ENCODE measurements at places on chromosomes 6 and 20. TPM values are rescaled to one million over a fixed set of nuclear protein-coding genes. Genes with fewer than 3 reads are reported as not detected.

Gene TBXT
- not detected for total RNA-seq

Gene OR10C1
- not detected for total RNA-seq

Gene PGC
- total RNA-seq = not detected

Gene DNAH8
- total RNA-seq = not detected

Gene JPH2
- 52.0 TPM for total RNA-seq

Gene BIRC7
- not detected for total RNA-seq

Gene NMBR
- not detected for total RNA-seq

Gene HM13
- 34.8 TPM for total RNA-seq

Gene FAM184A
- total RNA-seq = 5.4 TPM

Gene APOM
- total RNA-seq = 3.6 TPM

DNA sequence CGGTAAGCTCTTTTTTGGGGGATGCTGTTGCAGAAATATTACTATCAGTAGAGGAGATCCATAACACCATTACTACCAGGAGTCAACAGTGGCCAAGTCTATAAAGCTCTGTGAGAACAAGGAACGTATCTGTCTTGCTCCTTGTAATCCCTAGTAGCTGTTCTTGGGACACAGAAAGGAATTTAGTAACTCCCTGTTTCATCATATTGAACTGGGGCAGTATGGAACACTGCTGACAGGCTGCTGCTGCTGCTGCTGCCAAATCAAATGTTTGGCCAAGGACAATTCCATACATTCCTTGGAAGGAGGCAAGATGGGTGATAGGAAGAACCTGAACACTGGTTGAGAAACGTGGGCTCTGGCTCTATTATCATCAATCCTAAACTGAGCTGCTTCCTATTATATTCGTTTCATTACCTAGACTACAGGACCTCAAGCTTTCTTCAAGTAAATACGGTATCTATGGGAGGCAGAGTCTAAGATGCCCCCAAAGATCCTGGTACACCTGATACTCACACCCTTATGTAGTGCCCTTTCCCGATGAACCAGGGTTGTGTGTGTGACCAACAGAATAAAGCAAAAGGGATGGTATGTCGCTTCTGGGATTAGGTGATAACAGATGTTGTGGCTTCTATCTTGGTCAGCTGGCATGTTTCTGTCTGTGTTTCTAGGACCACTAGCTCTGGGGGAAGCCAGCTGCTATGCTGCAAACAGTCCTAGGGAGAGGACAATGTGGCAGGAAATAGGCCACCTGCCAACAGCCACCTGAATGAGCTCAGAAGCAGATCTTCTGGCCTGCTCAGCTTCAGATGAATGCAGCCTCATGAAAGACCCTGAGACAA is 39.5 kb downstream of the ELOVL5 start:
- DNase-seq = no peak

DNA sequence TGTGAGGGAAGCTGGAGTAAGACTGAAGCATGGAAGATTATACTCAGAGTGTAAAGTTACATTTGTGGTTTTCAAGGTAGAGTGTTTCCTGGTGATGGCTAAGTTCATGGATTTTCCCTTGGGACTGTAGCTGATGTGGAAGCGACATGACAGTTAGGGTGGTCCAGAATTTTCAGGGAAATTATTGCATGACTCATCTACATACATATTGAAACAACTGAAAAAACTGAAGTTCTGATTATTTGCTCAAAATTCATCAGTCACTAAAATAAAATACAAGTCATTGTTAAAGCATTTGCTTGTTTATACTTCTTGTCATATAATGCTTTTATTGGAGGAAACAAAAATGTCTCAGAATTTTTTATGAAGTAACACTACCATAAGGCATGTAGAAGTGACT is 700.0 kb downstream of the RFPL4B start:
- no peak for DNase-seq

DNA sequence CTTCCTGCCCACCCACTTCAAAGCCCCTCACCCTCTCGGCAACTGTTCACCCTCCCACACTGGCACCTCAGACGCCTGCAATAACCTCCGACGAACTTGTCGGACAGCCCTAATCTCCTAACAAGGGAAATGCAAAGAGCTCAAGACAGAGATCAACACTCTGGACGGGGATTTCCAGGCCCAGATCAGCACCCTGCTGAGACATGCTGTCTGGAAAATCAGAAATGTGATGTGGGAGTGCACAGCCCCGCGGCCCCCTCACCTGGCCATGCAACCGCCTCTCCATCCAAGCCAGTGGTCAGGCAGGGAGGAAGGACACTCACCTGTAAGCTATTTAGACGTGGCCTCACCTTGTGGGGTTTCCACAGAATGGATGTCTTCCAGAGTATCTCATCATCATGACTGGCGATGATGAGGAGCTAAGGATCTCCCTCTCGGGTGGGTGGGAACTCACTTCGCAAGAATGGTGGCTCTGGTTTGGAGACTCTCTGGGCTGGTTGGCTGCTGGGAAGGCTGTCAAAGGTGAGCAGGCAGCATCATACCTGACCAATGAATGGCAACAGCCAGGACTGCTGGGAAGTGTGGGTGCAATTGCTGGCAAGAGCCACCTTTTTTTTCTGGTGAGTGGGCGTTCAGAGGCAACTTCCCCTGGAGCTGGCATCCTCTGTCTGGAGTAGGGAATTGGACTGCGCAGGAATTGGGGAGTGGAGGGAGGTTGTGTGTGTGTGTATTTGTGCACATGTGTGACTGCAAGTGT is 28.1 kb upstream of the ADTRP start:
- no peak for DNase-seq

DNA sequence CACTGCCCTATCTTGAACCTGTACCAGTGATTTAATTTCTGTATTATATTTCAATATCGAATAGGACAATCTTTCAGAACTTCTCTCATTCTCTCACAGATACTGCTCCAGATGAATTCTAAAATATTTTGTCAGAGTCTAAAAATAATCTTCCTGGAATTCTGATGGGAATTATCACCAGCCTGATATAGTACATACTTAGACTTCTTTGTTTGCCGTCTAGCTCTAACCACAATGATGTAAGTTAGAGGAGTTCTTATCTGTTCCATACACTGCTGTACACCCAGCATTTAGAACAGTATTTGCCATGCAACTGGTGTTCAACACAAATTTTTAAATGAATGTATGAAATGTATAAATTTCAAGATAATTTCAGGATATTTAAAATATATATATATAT is 1.3 kb upstream of the HUS1B start:
- no peak for DNase-seq

DNA sequence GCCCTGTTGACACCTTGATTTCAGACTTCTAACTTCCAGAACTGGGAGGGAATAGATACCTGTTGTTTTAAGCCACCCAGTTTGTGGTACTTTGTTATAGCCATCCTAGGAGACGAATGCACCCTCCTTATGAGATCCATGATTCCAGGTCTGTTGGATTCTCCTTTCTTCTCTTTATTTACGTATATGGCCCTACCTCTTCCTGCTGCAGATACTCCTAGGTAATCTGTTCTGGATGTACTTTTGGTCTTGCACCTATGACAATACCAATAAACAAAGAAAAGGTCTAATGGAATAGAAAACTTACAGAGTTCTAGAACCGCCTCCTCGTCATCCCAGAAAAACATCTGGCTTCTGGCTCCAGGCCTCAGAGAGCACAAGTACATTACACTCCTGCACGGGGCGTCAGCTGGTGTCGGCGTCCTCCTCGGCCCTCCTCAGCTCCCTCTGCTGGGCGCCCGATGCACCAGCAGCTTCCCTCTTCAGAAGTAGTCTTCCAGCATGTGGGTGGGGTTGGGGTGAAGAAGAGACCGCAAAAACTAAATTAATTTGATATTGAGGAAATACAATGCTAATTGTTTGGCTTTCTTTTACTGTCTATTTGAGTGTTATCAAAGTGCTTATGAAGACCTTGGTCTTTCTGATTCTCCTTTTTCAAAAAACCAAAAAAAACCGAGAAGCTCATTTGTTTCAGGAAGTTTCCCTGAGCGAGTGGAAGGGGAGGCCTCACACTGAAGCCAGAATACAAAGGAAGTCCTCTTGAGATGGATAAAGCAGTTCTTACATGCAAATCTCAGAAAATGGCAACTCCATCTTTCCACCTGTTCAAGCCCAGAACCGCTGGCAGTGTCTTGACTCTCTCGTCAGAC is 9.7 kb upstream of the ATXN1 start:
- DNase-seq = peak; percentile 92

GRCh38 chr6:108222504-108222903 is 38.3 kb downstream of the SNX3 start:
- no peak for DNase-seq

DNA sequence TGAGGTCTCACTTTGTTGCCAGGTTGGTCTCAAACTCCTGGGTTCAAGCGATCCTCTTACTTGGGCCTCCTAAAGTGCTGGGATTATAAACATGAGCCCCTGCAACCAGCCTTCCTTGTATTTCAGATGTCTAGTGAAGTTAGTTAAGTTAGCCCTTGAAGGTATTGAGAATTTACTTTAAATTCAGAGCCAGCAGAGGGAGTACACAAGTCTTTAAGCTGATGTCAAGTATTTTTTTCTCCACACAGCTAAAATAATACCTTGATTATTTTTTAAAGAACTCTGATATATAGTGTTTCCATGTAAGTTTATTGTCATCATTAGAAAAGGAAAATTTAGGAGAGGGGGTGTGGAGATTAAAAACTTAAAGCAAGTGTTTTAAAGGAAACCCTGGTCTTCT is 9.8 kb downstream of the FOXO3 start:
- no peak for DNase-seq

GRCh38 chr6:82909551-82909950 is 156.1 kb downstream of the UBE3D start:
- DNase-seq = no peak

DNA sequence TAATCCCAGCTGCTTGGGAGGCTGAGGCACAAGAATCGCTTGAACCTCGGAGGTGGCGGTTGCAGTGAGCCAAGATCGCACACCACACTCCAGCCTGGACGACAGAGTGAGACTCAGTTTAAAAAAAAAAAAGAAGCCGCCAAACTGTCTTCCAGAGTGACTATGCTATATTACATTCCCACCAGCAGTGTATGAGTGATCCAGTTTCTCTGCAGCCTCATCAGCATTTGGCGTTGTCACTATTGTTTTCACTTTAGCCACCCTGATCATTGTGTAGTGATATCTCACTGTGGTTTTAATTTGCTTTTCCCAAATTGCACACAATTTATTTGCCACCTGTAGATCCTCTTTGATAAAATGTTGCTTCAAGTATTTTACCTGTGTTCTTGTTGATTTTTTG is 6.0 kb upstream of the AKAP12 start:
- DNase-seq = no peak

DNA sequence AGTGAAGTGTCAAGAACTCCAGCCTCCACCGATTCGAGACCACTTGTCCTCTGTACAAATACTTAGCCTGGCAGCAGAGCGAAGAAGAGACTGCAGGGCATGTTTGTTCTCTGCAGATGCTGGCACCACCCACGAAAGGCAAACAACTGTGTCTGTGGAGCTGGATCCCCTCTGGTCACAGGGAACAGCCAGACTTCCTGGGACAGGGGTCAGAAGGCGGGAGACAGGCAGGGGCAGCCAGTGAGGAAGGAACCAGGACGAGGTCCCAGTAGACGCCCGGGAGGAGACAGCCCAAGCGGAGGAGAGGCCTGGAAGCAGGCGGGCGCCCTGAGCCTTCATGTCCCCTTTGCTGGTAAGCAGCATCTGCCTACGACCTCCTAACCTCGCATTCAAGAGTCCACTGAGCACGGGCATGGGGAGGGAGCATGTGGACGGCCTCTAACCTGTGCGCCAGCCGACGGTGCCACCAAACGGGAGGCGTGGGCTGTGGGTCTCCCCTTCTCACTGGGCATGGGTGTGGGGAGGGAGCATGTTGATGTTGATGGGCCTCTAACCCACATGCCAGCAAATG is 265.5 kb downstream of the DLL1 start:
- DNase-seq = peak; percentile 67

DNA sequence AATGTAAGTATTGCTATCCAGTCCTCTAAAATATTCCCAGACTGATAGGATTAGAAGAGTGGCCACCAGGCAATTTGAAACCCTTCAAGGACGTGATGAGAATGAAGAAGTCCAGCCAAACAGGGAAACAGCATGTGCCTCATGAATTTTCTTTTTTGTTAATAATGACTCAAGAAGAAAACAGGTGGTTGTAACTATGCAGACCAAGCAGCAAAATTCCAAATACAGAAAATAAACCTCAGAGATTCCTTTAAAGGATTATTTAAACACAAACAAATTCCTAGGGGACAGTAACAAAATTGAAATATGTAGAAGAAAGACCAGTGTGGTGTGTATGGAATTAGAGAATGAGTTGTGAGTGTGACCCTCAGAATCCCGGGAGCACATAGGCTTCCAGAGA is 239.2 kb downstream of the KCNQ5 start:
- no peak for DNase-seq

DNA sequence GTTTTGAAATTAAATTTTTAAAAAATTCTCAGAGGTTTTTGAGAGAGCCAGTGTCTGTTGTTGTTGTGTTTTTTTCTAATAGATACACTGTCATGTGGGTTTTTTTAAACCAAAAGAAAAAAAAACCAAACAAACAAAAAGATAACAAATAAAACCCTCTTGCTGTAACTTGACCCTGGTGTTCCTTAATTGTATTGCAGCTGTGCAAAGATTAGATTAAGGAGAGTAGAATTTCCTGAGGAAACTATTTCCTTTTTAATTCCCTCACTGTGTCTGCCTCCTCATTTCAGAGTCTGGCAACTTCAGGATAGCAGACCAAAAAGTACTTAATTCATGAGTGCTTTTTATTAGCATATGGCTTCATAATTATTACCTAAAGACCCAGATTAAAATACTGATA is 281.9 kb downstream of the EPM2A start:
- no peak for DNase-seq

Data from sigmoid colon (tissue), 7 donors.